ENCODE measurements at places on chromosomes 7 and 10.

DNA sequence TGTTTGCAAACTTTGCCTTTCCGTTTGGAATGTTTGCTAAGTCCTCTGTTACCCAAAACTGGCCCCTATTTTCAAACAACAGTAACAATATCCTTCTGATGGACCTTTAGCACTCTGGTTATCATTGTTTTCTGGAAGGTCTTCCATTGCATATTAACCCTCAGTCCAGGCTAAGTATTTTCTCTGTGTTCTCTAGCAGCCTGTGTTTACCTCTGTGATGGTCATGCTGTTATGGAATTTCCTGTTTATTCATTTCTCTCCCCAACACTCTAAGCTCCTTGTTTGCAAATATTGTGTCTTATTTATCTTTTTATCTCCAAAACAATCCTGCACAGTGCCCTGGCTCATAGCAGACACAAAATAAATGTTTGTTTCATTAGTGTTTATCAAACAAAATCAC lies 560.3 kb downstream of the ATRNL1 start:
- no peak for DNase-seq

DNA sequence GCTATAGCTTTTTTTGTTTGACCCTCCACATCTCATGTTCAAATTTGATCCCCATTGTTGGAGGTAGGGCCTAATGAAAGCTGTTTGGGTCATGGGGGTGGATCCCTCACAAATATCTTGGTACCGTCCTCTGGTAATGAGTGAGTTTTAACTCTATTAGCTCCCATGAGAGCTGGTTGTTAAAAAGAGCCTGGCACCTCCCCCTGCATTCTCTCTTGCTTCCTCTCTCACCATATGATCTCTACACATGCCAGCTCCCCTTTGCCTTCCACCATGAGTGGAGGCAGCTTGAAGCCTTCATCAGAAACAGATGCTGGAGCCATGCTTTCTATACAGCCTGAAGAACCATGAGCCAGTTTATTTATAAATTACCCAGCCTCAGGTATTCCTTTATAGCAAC lies 43.0 kb upstream of the IMMP2L start:
- no peak for DNase-seq

- DNase-seq: no peak
Observed at GRCh38 chr10:65581426-65582026, 1344.3 kb upstream of the LRRTM3 start.

- DNase-seq: no peak
Observed at GRCh38 chr7:99789441-99790070, 5.6 kb upstream of the CYP3A4 start.

- DNase-seq: no peak
Observed at GRCh38 chr10:125811251-125811650, 11.8 kb downstream of the UROS start.

Data from GM18507 (cell line).